ENCODE measurements at places on chromosomes 4 and X.

- no peak for DNase-seq
Measured at GRCh38 chr4:2742823-2743517, 13.2 kb downstream of the TNIP2 start.

- DNase-seq = no peak
Measured at GRCh38 chr4:102612210-102612609, 111.1 kb downstream of the NFKB1 start.

GRCh38 chr4:27506401-27506800 is 645.8 kb downstream of the STIM2 start:
- DNase-seq = no peak

GRCh38 chr4:5952286-5952974 is 59.5 kb upstream of the CRMP1 start:
- DNase-seq = no peak

Data from mesendoderm (in vitro differentiated cells).